ENCODE measurements at places on chromosomes 4 and X.

DNA sequence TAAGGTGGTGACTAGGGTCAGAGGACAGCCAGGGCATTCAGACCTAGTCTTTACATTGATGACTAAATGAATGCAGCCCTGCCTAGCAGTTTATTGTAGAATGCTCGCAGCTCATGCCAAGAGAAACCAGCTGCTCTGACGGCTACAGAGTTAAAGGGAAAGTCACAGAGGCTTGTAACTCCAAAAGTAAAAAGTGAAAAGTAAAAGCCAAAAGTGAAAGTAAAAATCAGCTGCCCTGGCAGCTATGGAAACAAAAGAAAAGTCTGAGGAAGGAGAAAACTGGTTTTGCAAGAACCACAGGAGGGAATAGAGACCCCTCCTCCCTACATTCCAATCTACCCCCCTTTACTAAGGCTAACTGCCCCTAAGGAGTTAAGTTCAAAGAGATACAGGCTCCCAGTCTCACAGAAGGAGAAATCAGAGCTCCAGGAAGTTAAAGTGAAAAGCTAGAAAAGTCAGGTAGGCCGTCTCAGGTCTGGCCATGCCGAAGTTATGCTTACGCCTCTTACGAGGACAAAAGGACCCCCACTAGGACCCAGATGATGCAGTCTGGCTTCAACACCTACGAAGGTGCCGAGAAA lies 6.0 kb downstream of the GAGE10 start:
- no peak for DNase-seq

DNA sequence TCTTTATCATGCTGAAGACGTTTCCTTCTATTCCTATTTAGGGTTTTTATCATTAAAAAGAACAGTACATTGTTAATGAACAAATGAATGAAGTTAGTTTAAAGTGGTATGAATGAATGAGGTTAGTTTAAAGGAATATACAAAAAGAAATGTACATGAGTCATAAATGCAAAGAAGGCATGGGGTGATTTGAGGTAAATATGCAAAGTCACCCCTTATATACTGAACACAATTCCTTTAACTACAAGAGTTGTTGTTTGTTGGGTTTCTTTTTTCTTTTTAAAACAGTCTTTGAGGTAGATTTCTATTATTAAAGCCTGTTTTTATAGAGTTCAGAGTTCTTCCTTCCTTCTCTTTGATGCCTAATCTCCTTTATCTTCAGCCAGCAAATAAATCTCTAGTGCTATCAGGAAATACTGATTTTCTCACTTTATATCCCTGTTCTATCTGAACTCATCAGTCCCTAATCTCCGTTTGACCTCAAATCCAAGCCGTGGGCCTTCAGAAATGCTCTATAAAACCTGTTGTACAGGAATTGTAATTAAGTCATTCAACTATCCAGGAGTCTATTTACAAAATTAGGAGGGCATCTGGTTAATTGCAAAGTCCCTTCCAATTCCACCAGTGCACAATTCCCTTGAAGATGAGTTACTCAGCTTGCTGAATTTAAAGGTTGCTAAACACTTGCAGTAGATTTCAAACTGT lies 31.6 kb upstream of the ABCG2 start:
- no peak for DNase-seq

DNA sequence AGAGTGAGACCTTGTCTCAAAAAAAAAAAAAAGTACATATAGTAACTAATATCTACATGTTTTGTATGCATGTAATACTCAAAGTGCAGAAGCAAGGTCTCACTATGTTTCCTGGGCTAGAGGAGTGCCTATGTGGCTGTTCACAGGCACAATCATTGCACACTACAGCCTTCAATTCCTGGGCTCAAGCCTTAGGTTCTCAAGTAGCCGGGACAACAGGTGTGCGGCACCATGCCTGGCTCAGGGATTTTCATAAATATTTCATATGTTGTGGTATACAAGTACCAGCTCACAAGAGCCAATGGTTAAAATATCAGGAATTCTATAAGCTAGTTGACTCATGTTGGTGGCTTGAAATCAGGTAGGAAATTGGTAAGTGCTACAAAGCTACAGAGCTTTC lies 94.8 kb downstream of the LARP7 start:
- no peak for DNase-seq

- DNase-seq = no peak
Measured at GRCh38 chrX:11600578-11600977, 65.1 kb downstream of the ARHGAP6 start.

DNA sequence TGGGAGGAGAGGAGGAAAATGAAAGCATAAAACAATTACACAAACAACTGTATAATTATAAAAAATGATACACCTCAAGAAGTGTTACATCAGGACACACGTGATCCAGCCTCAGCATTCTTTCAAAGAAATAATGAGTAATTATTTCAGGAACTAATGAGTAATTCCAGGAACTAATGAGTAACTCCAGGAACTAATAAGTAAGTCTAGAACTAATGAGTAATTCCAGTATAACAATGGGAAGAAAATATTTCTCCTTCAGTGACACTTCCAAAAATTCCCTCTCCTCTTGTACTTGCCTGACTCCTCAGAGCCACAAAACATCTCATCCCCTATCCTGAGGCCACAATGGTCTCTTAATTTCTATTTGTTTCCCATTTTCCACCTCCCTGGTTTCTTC lies 63.5 kb upstream of the COL25A1 start:
- no peak for DNase-seq

GRCh38 chr4:140116442-140117104 lies 37.4 kb downstream of the MAML3 start:
- DNase-seq = no peak

DNA sequence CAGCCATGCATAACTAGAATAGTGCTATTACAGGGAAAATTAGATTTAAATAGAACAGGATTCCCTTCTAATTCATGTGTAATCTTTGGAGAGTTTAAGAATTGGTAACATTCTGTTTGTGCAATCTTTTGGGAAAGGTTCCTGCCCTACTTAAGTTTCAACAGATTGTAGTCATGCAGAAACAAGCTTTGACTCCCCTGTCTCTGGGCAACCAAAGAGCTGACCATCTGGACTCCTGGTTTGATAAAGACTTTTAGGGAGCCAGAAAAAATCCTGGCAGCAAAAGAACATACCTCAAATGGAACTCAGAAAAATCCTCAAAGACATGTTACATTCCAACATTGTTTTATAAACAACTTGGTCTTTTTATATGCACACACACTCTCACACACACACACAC lies 191.1 kb upstream of the NEIL3 start:
- no peak for DNase-seq

DNA sequence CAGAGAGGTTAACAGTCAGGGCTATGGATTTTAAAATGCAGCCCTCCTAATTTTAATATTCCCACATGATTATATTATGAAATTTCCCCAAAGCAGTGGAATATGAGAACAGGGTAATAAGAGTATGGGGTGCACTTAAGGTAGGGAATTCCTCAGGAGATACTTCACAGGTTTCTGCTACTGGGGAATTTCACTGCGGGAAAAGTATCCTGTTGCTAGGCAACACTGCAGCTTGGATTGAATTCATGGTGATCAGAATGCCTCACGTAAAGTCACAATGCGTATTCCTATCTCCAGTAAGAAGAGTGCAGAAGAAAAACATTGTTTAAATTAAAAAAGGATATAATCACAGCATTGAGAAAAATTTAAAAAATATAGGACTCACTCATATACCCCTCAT lies 398.1 kb upstream of the RPS6KA3 start:
- DNase-seq = no peak

- no peak for DNase-seq
Measured at GRCh38 chr4:138774940-138775339, 240.6 kb upstream of the NOCT start.

DNA sequence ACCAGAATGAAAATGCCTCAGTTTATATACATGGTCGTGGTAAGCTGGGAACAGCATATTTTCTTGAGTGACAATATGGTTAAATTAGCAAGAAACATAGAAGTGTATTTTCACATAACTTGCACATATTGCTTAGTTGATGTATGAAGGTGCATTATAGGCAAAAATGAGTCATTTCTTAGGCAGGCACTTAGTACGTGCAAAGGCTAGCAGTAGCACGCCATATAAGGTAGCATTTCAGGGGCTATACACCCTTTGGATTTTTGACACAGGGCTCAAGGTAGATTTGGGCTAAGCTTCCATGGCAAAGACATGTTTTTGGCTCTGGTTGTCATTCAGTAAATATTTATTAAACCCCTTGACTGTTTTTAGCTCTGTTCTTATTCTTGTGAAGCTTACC lies 33.1 kb downstream of the PCDH7 start:
- no peak for DNase-seq

- no peak for DNase-seq
Measured at GRCh38 chrX:29297171-29297800, 710.0 kb downstream of the IL1RAPL1 start.

DNA sequence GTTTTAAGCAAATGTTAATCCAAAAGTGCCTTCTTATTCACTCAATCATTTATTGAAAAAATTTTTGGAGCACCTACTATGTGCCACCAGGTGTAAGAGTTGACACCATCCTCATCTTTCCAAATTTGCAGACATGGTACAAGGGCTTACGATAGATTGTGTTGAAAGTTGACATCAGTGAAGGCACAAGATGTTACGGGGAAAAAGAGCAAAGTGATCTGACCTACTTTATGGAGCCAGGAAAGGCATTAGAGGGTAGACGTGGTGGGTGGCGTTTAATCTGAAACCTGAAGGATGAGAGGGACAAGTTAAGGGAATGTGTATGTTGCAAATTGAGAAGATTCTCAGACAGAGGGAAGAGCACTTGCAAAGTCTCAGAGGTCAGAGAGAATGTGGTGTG lies 167.8 kb upstream of the HAND2 start:
- no peak for DNase-seq

GRCh38 chrX:6856471-6856870 lies 291.0 kb upstream of the STS start:
- DNase-seq = no peak

- DNase-seq = peak; percentile 73
Measured at GRCh38 chr4:155666344-155667221, at the start of gene GUCY1A1. Gene GUCY1A1 (plus strand): TSS chr4:155666848. CDS start chr4:155696868, 30,020 bp downstream.

DNA sequence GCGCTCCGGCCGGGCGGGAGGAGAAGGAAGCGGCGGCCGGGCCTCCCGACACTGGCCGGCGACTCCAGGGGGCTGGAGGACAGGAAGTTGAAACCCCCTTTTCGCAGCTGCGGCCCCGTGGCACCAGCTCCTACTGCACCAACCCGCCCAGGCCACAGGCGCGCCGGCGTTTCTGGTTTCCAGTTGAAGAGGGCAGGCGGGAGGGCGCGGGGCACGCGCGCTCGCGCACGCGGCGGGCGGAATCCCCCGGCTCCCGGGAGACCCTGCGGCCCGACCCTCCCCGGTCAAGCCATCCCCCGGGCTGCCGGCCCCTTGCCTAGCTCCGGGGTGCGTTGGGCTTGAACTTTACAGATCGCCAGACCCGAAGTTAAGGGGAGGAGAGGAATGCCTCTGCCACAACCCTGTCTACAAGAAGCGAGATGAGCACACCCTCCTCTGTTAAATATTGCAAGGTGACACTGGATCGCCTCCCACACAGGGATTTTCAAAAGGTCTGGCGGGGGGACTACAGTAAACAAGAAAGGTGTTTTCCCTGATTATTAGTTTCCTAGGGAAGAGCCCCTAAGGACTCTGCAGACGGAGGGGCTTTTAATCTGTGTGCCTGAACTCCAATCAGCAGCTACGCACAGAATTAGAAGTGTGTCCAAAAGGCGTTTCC lies 1.4 kb downstream of the ELOVL6 start:
- peak; percentile 45 for DNase-seq

Data from mesothelial cell of epicardium (in vitro differentiated cells).